ENCODE measurements at places on chromosomes 16 and 17.
A peak's percentile ranks its signal among the peaks of the same experiment; 100 is the strongest.

- no peak for DNase-seq
These were observed 122.5 kb downstream of the DNAH9 start for GRCh38 chr17:11720816-11721215.

DNA sequence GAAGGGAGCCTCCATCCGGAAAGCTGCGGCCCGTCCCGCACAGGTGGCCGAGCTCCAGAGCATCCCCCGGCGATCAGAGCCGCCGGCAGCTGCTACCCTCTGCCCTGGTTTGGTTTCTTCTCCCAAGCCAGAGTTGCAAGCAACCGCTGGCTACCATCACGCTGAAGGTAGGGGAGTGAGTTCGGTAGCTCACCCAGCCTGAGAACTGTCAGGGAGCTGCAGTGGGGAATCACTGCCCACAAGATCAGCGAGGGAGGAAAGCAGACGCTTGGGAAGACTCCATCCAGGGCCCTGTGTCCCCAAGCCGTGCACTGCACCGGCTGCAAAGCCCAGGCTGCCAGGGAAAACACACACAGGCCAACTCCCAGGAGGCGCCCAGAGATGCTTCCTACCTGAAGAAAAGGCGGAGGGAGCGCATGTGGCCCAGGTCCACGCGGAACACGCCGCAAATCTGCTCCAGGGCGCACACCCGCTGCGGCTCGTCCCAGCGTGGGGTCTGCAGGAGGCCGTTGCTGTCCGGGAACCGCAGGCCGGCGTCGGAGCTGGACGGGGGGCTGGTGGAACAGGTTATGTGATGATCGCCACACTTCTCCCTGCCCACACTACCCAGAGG lies 83.3 kb downstream of the TBC1D16 start:
- no peak for DNase-seq

- no peak for DNase-seq
These were observed 139.8 kb upstream of the ELAC2 start for GRCh38 chr17:13157656-13158055.

GRCh38 chr16:1285669-1286512 lies 23.5 kb upstream of the UBE2I start:
- DNase-seq = no peak

GRCh38 chr17:49210158-49211029 lies at the start of the genes ABI3 and GNGT2:
Gene ABI3, plus strand, starts transcription at chr17:49210707. Its CDS starts 18 bp downstream, at chr17:49210725.
Gene GNGT2, minus strand, starts transcription at chr17:49210574. Its CDS starts 3,152 bp downstream, at chr17:49207422.
- no peak for DNase-seq

GRCh38 chr17:6894206-6894528 lies 62.6 kb upstream of the TEKT1 start:
- DNase-seq = no peak

DNA sequence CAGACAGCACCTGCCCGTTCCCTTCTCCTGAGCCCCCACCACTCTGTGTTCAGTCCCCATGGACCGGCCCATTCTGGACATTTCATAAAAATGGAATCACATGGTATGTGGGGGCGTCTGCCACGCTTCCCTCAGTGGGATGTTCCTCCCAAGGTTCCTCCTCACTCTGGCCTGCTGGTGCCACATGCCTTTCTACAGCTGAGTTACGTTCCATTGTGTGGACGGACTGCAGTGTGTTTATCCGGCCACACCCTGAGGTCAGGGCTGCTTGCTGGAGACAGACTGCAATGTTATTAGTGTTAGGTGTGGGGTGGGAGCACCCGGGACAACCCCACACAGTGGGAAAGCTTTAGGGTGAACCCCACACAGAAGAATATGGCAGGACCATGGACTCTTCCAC lies 5.9 kb upstream of the AATK start:
- no peak for DNase-seq

DNA sequence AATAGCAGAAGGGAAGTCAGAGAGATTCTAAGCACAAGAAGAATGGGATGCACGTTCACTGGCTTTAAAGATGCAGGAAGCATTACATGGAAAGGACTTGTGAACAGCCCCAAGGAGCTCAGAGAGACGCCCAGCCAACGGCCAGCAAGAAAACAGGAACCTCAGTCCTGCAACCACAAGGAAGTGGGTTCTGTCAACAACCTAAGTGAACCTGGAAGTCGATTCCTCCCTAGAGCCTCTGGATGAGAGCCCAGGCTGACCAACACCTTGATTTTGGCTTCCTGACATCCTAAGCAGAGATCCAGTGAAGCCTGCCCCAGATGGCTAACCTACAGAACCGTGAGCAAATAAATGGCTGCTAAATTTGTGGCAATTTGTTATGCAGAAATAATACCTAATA lies 24.5 kb downstream of the GPR142 start:
- no peak for DNase-seq

GRCh38 chr16:82651921-82652601 lies 25.3 kb downstream of the CDH13 start:
- no peak for DNase-seq

GRCh38 chr17:47230864-47231263 lies 21.7 kb downstream of the MYL4 start:
- no peak for DNase-seq

DNA sequence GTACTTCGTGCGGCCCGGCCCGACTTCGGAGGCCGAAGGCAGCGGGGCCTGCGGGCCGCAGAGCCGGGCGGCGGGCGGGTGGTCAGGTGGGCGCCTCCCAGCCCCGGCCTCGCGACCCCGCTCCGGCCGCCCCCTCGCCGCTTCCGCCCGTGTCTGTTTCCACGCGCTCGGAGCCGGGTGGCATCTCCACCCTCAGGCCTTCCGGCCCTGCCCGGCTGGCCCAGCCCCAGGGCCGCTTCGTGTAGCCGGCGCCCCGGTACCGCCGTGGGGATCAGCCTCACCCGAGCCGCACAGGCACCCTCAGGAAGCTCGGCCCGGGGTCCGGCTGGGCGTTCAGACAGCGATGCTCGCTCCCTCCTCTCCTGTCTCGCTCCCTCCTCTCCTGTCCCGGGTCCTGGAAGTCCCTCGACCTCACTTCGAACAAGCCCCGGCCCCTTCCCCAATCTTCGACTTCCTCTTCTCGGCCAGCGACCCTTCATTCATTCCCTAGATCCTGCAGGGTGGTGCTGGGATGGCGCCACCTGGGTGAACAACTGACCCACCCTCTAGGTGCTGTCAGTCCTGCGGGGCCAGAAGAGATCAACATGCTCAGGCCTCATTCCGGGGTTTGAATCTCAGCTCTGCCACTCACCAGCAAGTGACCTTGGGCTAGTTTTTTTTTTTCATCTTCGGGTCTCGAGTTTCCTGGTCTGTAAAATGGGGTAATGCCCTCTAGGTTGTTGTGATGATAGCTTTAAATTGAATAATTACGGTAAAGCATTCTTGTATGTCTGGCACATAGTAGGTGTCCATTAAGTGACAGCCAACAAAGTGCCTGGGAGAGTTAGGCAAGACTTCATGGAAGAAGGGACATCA lies 610 bp downstream of the VPS4A start:
- DNase-seq = peak; percentile 50

- DNase-seq = no peak
These were observed 27.0 kb downstream of the RTN4RL1 start for GRCh38 chr17:1997927-1998742.

DNA sequence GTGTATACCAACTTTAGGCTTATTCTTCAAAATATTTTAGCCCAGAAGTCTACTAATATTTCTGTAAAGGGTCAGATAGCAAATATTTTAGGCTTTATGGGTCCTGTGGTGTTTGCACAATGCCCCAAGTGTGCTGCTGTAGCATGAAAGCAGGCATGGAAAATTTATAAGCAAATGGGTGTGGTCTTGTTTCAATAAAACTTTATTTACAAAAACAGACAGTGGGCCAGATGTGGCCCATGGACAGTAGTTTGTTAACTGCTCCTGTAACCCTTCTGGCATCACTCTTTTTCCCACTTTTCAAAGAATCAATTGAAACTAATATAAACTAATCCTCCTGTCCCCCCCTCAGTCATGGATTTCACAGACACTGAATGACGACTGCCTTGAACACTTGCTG lies 410.7 kb downstream of the SHISA9 start:
- no peak for DNase-seq

DNA sequence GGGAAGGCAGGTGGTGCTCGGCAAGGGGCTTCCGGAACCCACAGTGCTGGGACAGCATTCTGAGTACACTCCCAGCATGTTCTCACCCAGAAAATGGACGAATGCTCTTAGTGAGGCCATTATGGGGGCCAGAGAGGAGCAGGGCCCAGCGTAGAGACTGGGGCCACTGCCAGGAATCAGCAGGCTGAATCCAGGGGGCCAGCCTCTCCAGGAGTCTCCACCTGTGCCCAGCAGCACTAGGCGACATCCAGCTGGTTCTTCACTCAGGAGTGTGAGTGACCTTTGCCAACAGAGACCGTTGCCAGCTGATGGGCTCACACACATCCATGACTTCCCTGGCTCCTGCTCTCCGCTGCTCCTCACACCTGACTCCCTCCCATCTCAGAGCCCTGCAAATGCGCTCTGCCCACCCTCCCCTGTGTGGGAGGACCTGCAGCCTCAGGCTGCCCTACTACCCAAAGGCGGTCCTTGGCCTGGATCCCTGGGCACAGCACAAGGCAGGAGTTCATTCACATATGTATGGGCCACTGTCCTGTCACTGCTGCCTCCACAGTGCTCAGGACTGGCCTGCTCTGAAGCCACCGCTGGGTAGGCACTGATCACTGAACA lies 5.1 kb downstream of the RHBDF1 start:
- no peak for DNase-seq

- DNase-seq = no peak
These were observed 79.3 kb downstream of the EMP2 start for GRCh38 chr16:10501016-10501607.

- no peak for DNase-seq
These were observed 13.3 kb upstream of the PMP22 start for GRCh38 chr17:15278380-15278779.

DNA sequence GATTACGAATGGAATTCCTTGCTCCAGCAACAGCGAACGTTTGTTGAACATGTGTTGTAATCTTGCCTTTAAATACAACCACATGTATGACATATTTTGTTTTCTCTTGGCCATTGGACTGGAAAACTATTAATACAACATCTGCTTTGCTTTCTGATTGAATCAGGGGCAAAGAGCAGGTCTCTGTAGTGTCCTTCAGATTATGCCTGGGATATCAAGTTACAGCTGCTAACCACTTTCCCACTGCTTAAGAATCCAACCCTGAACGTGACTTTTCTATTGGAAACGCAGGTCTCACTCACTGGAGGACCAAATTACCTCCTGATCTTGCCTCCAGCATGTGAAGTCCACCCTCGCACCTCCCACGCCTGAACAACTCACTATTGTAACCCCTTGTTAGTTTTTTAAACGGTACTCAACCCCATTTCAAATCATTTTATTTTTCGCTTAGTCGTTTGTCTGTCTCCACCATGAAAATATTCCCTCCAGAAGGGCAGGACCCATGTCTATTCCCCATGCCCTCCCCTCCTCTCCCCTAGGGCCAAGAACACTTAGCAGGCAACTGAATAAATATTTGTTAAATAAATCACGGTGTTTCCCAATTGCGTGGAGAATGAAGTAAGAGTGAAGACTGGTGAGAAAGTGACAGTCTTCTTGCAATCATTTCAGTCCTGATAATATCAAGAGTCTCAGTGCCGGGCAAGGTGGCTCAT lies 57.4 kb upstream of the MRTFB start:
- peak; percentile 19 for DNase-seq

DNA sequence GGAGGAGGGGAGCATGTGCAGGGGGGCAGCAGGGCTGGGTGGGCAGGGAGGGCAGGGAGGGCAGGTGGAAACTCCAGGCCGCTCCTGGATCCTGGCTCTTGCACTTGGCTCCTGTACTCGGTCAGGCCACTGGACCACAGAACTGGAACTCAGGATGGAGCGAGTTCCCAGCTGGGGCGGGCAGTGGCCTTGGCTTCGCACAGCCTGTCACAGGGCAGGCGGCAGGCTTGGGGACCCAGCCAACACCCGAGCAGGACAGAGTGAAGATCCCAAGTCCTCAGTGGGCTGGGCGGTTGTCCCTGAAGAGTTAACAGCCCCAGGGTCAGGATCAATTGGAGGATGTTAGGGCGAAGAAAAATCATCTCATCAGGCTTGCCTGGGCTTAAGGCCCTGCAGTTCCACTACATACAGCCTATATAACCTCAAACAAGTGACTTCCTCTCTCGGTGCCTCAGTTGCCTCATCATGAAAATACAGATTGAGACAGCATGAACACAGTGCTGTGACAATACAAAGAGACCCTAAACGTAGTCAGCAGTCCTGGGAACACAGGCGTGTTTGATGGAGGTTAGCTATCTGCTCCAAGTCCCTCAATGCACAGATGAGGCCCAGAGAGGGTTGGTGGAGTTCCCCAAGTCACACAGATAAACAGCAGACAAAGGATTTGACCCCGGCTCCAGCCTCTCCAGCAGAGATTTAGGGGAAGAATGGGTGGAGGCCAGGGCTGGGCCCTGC lies 21.9 kb downstream of the ZNF423 start:
- DNase-seq = no peak

- DNase-seq = no peak
These were observed 28.0 kb downstream of the NF1 start for GRCh38 chr17:31122746-31123145.

- DNase-seq = no peak
These were observed 11.2 kb upstream of the RANGRF start for GRCh38 chr17:8277317-8277716.

GRCh38 chr17:65037157-65037556 lies 19.4 kb downstream of the GNA13 start:
- no peak for DNase-seq

- no peak for DNase-seq
These were observed 18.2 kb upstream of the NOS2 start for GRCh38 chr17:27818401-27819105.

- DNase-seq = no peak
These were observed 49.6 kb upstream of the LRRC37A3 start for GRCh38 chr17:64968652-64969501.

DNA sequence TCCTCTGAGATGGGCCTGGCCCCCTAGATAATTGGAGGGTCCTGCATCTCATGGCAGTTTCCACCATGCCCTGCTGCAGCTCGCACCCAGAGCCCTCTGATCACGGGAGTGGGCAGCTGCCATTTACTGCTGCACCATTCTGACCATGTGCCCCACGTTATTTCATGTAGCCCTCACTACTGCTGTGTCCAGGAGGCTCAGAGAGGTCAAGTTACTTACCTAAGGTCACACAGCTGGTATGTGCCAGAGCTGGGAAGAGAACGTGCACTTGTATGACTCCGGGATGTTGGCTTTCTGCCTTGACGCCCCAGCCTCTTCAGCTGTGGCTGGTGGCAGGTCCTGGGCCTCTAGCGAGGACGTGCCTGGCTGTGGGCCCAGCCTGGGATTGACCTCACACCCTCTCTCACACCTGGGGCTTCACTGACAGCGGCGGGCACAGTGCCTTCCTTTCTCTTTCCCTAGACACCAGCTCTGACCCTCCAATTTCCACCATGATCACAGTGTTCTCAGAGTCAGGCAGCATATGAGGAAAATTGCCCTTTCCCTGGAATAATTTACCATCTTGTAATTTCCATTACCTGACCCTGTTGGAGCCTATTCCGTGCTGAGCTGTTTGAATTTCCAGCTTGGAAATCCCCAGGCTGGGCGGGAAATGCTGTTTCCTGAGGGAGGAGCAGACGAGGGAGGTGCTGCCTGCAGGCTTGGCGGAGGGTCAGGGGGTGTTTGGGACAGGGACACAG lies 18.5 kb upstream of the DOC2B start:
- no peak for DNase-seq
